ENCODE measurements at places on chromosomes 4 and X.

GRCh38 chr4:139669890-139670289 is 4.3 kb downstream of the MGST2 start:
- no peak for DNase-seq

GRCh38 chr4:106160560-106160959 is 155.4 kb downstream of the TBCK start:
- DNase-seq: no peak

DNA sequence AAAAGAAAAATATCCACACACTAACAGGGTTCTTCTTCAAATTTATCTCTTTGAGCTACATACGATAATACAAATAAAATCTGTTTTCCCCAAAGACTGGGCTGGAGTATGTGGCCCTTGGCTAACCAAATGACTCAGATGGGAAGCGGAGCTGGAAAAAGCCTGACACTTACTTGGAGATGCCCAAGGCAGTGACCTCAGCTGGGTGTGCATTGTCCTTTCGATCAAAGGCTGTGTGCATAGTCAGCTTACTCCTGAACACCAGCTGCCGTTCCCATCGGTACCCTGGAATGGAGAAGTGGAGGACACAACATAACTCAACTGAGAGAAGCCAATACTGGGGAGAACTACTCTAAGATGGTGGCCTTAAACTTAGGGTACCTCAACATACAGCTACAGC is 95.1 kb downstream of the CDS1 start:
- DNase-seq: no peak

DNA sequence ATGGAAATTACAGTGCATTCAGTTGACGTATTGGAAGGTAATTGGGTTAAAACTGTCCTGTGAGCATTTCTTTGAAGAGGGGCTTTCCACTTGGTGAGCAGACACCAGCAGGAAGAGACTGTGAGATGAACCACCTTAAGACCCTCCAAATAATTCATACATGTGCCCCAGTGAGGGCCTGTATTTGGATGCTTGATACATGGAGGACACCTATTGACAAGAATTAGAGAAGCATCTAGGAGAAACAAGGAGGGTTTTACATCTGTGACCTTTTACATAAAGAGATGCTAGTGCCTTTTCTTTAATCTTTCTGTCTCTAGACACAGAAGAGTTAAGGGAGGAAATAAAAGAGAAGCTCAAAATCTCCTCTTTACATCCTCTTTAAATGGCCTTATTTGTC is 1115.3 kb upstream of the IGFBP7 start:
- DNase-seq: no peak

GRCh38 chr4:85769009-85769408 is 294.1 kb downstream of the ARHGAP24 start:
- DNase-seq: no peak

GRCh38 chr4:120964596-120964995 is 42.1 kb upstream of the PRDM5 start:
- DNase-seq: no peak

DNA sequence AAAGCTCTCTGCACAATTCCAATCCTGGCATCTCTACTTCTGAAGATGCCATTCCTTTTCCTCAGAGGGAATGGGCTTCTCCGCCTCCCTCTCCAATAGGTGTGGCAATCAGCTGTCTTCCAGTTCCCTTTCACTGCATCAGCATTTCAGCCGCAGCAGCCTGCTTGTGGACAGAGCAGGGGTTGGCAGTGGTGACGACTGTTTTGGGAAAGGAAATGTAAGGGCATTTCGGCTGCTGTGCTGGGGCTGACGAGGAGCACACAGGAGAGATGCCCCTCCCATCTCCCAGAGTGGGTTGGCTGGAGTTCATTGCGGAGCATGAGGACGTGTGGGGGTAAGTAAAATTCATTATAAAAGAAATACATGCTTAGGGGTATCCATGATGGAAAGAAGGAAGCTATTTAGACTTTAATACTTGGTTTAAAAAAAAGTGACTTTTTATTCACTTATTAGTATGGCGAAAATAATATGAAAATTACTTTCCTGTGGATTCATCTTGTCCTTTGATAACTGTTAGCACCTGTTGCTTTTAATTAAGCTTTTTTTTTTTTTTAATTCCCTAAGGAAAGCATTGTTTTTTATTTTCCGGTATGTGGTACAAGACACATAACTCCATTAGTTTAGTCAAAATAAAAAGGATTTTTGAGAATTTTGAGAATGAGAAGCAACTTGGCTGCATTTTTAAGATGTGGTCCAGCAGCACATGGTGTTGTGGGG is at the start of gene LIMCH1:
LIMCH1 (plus strand) TSS at position 141 of the 717 bp plus-strand sequence. CDS start 67,839 bp downstream, outside the sequence.
- peak; percentile 17 for DNase-seq

GRCh38 chrX:621705-622503 is 8.7 kb upstream of the SHOX start:
- no peak for DNase-seq

DNA sequence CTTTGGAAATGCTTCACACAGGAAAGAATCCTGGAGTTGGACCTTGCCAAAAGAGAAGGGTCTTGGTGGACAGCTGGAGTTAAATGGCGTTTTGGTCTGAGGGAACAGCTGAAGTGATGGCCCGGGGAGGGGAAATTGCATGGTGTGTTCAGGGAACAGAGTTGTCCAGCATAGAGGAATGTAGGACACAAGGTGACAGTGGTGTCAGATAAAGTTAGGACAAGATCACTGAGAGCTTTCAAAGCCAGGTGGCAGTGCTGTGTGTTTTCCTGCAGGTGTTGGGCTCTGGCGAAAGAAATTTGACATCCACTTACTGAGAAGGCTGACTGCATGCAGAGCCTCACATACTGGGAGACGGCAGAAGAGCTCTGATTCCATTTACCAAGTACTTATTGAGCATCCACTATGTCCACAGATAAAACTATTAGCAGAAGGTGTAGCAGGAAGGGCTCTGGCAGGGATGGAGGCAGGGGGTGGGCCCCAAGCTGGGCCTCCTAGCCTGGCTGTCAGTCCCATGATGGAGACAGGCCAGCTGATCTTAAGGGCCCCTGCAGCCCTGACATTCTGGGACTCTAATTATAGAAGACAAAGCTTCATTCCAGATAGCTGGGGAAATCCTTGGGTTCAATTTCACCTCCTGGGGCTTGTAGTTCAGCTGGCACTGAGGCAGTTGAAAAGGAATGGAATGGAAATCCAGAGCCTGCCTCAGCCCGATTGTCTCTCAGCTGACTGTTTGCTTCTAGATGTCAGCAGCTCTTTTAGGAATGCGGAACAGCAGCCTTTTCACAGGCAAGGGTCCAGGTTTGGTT is 150.2 kb upstream of the MAMLD1 start:
- DNase-seq: no peak

- DNase-seq: no peak
These were observed 51.8 kb downstream of the RBPJ start for GRCh38 chr4:26372525-26373172.

DNA sequence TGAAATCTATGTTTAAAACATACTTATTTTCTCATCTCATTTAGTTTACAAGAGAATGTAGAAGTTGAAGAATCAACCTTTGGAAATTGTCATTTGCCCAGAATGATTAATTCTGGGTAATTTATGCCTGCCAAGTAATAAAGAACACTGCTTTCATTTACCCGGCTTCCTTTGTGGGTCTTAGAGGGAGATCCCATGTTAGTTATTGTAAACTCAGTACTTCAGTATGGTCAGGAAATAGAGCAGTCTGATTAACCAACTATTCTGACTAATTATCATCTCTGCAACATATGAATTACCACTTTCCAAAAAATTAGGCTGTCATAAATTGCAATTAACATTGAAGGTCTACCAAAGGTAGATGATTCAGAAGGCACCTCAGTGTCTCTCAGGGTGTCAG is 324.5 kb downstream of the HNRNPD start:
- DNase-seq: no peak

DNA sequence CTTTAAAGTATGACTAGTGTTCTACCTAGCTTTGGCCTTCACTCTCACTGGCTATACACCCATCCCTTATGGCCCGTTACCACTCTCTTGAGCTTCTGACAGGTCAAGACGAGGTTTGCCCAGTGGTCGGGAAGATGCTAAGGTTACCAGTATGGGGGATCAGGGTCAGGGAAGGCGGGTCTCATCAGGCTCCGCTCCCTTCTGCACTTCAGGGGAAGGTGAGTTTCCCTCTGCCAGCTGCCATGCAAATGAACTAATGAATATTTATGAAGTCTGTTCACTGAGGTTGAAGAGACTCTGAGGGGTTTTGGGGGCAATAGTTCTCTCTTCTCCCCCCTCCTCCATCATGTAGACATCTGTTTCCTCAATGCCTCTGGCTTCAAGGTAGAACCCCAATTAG is 6.6 kb downstream of the EFNB1 start:
- no peak for DNase-seq

DNA sequence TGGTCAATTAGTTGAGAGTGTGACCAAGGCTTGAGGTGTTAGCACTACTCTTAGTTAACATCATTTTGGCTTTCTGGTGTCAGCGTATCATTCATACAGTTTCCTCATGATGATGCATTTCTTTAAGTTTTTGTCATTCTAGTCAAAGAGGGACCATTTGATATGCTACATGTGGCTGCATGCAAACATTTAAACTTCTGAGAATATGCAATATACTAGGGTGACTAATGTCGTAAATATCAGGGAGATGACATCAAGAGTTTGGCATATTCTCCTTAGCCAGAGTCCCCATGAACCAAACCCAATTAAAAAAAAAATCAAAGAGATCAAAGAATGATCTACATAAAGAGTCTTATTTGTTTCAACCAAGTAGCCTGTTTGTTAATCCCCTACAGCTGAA is 537.4 kb upstream of the PCDH7 start:
- no peak for DNase-seq

GRCh38 chrX:42996861-42997260 is 218.9 kb upstream of the PPP1R2C start:
- DNase-seq: no peak

Data from iPS-NIHi11 (cell line).